Activated CD4-positive, CD25-positive, alpha-beta regulatory T cell (primary cell): ENCODE measurements at places on chromosomes 6 and 20.

GRCh38 chr6:130524552-130524951 lies 158.7 kb downstream of the TMEM200A start:
- DNase-seq = no peak

GRCh38 chr6:25556516-25556915 lies 95.5 kb upstream of the SCGN start:
- DNase-seq = peak; percentile 66

DNA sequence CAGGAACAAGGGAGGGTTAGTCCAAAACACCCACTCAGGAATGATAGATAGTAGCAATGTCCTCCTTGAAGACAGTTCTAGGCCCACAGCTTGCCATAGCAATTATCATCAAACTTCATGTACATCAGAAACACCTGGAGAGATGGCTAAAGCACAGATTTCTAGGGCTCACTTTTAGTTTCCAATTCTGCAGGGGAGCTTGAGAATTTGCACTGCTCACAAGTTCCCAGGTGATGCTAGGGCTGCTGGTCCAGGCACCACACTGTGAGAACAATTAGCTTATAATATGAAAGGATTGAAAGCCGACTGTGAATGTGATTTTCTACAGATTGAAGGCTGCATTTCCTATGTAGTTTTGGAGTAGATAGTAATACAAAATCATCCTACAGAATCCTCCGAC lies 3.5 kb downstream of the DEFB126 start:
- DNase-seq = no peak

- DNase-seq = no peak
Observed at GRCh38 chr6:104332364-104332763, 527.4 kb downstream of the HACE1 start.

GRCh38 chr20:11338496-11339306 lies 579.0 kb upstream of the BTBD3 start:
- DNase-seq = no peak

GRCh38 chr6:317448-318144 lies 25.3 kb downstream of the DUSP22 start:
- DNase-seq = no peak

DNA sequence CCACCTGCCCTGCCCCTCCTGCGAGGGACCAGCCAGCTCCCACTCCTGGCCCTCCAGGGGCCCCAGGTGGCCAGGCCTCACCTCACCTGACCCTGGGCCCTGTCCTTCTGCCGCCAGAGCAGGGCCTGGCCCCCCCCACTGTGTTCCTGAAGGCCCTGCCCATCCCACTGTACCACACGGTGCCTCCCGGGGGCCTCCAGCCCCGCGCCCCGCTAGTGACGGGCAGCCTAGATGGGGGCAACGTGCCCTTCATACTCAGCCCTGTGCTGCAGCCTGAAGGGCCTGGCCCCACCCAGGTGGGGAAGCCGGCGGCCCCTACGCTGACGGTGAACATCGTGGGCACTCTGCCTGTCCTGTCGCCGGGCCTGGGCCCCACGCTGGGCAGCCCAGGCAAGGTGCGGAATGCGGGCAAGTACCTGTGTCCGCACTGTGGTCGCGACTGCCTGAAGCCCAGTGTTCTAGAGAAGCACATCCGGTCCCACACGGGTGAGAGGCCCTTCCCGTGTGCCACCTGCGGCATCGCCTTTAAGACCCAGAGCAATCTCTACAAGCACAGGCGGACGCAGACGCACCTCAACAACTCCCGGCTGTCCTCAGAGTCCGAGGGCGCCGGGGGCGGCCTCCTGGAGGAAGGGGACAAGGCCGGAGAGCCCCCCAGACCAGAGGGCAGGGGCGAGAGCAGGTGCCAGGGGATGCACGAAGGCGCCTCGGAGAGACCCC lies 27.6 kb downstream of the ZNF831 start:
- no peak for DNase-seq

DNA sequence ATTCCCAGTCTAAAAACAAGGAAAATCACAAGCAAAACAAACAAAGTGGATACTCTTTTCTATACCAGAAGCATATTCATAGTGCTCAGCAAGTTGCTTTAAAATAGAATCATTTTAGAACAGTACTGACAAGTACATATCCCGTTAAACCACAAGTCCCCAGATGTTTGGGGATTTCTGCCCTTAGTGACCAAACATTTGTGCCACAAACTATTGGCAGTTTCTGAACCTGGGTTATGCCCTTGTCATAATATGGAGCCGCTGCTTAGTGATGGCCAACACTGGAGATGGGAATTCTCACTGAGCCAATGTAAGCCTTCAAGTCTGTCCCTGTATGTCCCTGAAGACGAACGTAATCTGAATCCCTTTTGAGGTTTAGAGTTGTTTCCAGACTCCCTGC lies 436.7 kb upstream of the JAG1 start:
- no peak for DNase-seq

GRCh38 chr6:13885601-13886000 lies 39.2 kb upstream of the RNF182 start:
- DNase-seq = no peak

DNA sequence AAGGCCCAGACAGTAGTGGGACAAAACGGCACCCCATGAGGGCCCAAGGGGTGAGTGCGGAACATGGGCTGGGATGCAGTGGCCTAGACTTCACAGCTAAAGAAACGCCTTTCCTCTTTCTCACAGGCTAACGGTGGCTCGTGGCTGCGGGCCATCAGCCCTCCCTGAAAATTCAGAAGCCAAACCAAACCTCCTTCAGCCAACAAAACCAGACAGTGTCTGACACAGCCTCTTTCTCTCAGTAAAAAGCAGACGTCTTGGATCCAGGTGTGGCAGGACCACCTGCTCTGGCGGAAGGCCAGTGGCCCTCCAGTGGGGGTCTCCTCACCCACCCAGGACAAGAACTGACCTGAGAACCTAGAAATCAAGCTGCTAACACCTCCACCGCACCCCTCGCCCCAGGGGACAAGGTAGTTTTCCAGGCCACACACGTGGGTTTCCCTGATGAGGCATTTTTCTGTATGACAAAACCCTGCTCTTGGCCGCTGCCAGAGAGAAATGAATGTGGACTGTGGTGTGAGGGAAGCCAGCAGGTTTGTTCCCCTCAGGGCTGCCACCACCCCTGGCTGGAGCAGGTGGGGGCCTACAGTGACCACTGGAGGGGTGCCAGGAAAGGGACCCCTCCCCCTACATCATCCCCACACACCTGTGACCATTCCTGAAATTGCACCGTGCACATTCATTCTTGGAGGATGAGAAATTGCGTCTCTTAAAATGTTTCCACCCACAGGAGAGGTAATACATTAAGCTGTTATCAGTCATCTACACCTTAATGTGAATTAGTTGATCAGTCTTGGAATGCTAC lies 76.8 kb upstream of the PIM1 start:
- no peak for DNase-seq

GRCh38 chr20:63362436-63363009 lies 1.4 kb upstream of the CHRNA4 start:
- no peak for DNase-seq

DNA sequence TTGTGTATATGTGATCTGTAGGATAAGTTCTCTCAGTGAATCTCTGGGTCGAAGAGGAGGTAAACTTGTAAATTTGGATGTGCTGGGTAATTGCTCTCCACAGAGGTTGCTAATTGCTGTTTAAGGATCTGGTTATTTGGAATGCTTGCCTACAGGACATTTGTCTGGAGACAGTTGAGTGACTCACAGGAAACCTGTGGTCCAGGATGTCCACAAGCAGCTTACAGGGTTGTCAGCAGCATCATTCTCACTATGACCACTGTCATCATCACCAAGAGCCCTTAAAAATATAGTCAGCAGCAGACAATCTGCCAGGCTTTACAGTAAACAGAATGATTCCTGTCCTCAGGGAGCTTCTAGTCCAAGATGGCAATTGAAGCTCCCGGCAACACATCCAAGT lies 31.2 kb upstream of the KCNK5 start:
- no peak for DNase-seq

DNA sequence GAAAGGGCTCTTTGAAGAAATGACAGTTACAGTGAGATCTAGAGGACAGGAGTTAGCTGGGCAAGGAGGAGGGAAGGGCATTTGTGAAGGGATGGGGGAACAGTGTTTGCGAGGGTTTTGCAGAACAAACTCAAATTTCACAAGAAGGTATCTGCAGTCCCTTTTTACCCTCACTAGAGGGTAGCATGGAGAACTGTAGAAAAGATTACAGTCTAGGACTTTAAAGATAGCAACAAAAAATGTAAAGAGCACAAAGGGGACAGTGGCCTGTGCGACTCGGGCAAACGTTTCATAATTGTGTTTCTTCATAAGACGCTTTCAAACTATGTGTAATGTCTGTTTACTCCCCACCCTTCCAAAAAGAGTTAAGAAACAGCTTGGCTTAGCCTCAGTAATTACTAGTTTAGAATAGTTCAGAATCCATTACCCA lies 21.2 kb upstream of the ASXL1 start:
- DNase-seq = no peak

- no peak for DNase-seq
Observed at GRCh38 chr6:45982280-45983036, 33.2 kb downstream of the CLIC5 start.

DNA sequence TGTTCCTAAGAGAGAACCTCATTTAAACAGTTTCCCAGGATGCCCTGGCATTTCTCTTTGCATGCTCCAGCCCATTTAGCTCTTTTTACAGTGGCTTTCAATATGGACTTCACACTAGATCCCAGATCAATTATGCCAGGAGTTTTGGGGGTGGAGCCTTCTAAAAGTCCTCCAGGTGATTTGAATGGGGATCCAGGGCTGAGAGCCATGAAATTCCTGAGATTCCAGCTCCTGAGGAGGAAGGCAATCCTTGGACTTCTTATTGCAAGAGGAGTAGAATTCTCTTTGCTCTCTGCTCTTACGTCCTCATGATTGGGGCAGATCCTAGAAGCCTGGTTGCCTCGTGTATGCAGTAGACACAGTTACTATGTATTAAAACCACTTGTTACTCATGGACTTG lies 184.2 kb downstream of the DHX35 start:
- DNase-seq = no peak

- DNase-seq = no peak
Observed at GRCh38 chr20:55394592-55394991, 610.7 kb downstream of the CBLN4 start.

GRCh38 chr6:89963391-89963790 lies 69.1 kb downstream of the GJA10 start:
- DNase-seq = no peak

DNA sequence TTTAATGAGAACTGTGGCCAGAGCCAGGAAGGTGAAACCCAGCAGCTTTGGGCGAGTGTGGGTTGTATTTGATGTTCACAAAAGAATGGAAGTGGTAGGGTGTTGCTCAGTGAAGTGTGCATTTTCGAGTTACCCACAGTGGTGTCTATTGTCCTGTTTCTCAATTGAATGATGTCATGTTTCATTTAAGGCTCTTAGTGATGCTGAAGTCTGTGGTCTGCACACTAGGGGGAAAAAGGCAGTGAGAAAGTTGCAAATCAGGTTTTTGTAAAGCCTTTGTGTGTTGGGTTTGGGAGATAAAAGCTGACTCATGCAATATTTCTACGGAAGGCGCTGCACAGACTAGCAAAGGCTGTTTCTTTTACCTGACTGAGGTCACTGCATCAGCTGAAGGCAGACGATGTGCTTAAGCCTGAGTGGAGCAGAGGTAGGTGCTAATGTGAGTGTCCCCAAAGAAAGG lies 121.1 kb downstream of the PLEKHG1 start:
- DNase-seq = no peak

- DNase-seq = no peak
Observed at GRCh38 chr20:32986331-32986966, 17.8 kb downstream of the SUN5 start.

DNA sequence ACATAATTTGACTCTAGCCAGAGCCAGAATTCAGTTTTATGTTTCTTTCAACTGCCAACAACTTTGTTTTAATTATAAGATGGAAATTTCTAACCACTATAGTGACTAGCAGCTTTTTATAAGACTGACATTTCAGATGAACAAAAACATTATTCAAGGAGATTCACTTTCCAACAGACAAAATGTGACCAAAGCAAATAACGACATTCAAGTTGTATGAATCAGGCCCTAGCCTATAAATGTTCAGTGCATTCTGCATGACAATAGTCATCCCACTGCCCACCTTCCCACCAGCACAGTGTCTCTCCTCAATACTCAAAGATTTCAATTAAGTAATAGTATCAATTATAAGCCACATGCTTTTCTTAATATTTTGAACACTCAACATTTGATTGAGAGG lies 200.7 kb downstream of the KHDC1L start:
- DNase-seq = no peak

DNA sequence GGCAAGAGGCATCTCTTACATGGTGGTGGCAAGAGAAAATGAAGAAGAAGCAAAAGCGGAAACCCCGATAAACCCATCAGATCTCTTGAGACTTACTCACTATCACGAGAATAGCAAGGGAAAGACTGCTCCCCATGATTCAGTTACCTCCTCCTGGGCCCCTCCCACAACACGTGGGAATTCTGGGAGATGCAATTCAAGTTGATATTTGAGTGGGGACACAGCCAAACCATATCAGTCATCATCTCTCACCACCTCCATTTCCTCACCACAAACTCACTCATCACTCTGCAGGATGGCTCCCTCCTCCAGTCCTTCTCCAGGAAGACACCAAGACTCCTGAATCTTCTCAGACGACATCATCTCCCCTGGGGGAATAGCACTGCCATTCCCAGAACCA lies 25.8 kb upstream of the SLC16A10 start:
- DNase-seq = no peak

DNA sequence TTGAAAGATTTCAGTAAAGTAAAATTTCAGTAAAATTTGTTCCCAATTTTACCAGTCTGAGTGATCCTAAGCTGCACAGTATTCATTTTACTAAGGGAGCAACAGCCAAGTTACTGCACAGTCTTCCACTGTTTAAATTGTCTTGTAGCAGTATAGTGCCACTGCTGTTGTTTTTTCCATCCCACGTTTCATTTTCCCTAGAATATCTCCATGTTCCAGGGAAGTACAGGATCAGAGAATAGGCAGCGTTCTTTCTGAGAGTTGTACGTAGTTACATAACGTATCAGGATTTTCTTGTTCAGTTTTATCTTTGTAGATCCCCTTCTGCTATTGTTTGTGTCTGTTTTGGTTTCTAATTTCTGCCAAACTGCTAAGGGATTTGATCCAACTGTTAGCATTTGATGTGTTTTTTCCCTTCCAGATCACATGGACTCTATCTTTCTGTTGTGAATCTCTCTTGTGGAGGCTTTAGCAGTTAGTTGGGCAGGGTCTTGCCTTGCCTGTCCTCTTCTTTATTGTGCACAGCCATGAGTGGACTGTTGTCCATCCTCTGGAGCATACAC lies 38.4 kb downstream of the BCKDHB start:
- no peak for DNase-seq

DNA sequence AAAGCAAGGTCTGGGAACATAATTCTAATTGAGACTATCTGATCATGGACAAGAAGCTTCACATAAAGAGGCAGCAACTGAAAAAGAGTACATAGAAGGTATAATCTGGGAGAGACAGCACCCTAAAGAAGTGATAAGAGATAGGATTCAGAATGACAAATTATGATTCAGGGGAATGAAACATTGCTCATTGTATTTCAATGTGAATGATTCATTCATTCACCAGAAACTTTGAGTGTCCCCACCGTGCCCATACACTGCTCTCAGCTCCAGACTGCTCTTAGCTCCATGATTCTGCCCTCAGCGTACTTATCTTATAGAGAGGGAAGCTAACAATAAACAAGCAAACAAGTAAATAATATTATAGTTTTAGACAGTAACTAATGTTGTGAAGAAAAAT lies 329.3 kb upstream of the IRAK1BP1 start:
- no peak for DNase-seq
